ENCODE measurements at places on chromosomes 4 and X. TPM values are rescaled to one million over a fixed set of nuclear protein-coding genes. Genes with fewer than 3 reads are reported as not detected.

PDHA1 gene
- total RNA-seq = 90.2 TPM

NDUFA1 gene
- 40.5 TPM for total RNA-seq

FAM241A gene
- total RNA-seq = 3.2 TPM

MAGEC3 gene
- not detected for total RNA-seq

UGT2B7 gene
- not detected for total RNA-seq

FMR1NB gene
- not detected for total RNA-seq

COQ2 gene
- total RNA-seq = 34.2 TPM

CT47B1 gene
- total RNA-seq = not detected

DIPK2B gene
- total RNA-seq = 0.11 TPM

FATE1 gene
- not detected for total RNA-seq

ARHGEF38 gene
- not detected for total RNA-seq

MAP7D2 gene
- under 0.01 TPM for total RNA-seq

TMSB4X gene
- 9,171 TPM for total RNA-seq

TCEAL2 gene
- total RNA-seq = not detected

CHRDL1 gene
- 1.2 TPM for total RNA-seq

GAGE12J gene
- total RNA-seq = not detected

CLDN24 gene
- not detected for total RNA-seq

PDK3 gene
- total RNA-seq = 12.6 TPM

H2BW2 gene
- total RNA-seq = not detected

ZBTB33 gene
- 12.2 TPM for total RNA-seq

SH3RF1 gene
- total RNA-seq = 31.9 TPM

UGT2A3 gene
- total RNA-seq = not detected

TMEM154 gene
- total RNA-seq = 15.4 TPM

CDK16 gene
- 124 TPM for total RNA-seq

NDNF gene
- total RNA-seq = 0.55 TPM

ADAMTS3 gene
- total RNA-seq = 3.6 TPM

DMP1 gene
- total RNA-seq = not detected

SH2D1A gene
- total RNA-seq = not detected

PRSS12 gene
- total RNA-seq = 21.4 TPM

C4orf50 gene
- not detected for total RNA-seq

CCKAR gene
- total RNA-seq = not detected

SHISA3 gene
- total RNA-seq = 0.12 TPM

LRBA gene
- total RNA-seq = 51.4 TPM

ADH1B gene
- total RNA-seq = 0.33 TPM

EGF gene
- total RNA-seq = 1.3 TPM

TMEM156 gene
- total RNA-seq = 10.8 TPM

FNIP2 gene
- 26.6 TPM for total RNA-seq

ARHGAP36 gene
- not detected for total RNA-seq

ARMCX4 gene
- 9.5 TPM for total RNA-seq

ADRA2C gene
- total RNA-seq = 1.5 TPM

LNX1 gene
- 0.11 TPM for total RNA-seq

CTBP1 gene
- 322 TPM for total RNA-seq

HMX1 gene
- not detected for total RNA-seq

HSD17B10 gene
- 60.2 TPM for total RNA-seq

CC2D2A gene
- total RNA-seq = 20.5 TPM

RGN gene
- total RNA-seq = 2.9 TPM

All from uterine smooth muscle cell (primary cell).